ENCODE measurements at places on chromosomes 7 and 10.

DNA sequence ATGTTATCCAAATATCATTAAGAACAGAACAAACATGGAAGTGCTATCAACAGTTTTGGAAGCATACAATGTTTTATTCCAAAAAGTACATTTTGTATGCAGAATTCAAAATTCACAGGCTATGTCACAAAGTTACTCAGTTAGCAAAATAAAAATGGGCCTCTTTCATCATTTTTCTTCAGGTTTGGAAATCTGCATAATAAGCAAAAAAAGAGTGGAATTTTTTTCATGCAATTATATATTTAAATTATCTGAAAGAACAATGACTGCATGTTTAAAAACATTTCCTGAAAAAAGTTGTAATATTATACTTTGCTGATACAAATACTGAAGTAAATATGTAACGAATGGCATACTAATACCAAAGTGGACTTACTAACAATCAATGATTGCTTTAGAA is 161.2 kb upstream of the MBL2 start:
- no peak for DNase-seq

- no peak for DNase-seq
Observed at GRCh38 chr7:130476297-130477150, 15.4 kb upstream of the MEST start.

GRCh38 chr10:80966326-80966986 is 428.8 kb downstream of the SH2D4B start:
- no peak for DNase-seq

DNA sequence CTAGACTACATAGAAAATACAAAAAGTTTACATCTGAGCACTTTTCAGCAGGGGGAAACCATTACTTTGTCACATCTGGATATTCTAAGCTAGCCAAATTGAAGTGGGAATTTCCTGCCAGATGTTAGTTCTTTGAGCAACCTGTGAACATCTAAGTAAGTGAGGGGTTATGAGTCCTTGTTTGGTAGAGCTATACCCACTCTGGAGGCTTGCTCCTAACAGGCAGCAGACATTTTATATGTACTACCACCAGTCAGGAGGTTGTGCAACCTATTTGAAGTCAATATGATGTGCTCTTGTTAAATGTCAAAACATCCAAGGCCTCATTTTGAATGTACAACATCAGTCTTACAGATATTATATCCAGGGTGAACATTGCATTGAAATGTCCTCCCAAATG is 143.3 kb upstream of the KAT6B start:
- no peak for DNase-seq

DNA sequence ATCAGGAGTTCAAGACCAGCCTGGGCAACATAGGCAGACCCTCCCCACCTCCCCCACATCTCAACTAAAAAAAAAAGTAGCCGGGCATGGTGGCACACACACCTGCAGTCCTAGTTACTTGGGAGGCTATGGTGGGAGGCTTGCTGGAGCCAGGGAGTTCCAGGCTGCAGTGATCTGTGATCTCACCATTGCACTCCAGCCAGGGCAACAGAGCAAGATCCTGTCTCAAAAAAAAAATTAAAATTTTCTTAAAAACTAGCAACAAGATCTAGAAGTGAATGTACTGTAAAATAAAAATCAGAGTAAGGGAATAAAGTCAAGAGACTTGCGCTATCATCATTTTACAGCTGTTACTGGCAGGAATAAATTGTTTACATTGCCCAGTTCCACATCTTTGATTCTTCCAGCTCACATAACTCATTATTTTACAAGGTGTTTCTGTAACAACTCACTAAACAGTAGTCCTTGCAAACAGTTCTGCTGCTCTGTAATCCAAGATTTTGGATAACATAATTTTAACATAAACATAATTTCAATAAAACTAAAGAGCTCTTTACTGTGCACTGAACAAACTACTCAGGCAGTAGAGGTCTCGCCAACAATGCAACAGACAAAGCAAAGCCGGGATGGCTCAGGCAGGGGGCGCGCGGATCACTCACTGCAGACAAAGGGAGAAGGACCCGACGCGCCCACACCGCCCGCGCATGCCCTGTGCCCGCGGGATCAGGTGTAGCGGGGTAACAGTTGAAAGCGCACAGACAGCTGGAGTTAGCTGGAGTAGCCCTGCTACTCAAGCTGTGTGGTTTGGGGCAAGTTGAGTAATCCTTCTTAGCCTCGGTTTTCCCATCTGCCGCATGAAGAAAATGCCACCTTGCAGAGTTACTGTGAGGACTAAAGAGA is 73.3 kb upstream of the NFE2L3 start:
- peak; percentile 31 for DNase-seq

GRCh38 chr10:43922335-43923280 is 273.9 kb upstream of the ZNF32 start:
- no peak for DNase-seq

DNA sequence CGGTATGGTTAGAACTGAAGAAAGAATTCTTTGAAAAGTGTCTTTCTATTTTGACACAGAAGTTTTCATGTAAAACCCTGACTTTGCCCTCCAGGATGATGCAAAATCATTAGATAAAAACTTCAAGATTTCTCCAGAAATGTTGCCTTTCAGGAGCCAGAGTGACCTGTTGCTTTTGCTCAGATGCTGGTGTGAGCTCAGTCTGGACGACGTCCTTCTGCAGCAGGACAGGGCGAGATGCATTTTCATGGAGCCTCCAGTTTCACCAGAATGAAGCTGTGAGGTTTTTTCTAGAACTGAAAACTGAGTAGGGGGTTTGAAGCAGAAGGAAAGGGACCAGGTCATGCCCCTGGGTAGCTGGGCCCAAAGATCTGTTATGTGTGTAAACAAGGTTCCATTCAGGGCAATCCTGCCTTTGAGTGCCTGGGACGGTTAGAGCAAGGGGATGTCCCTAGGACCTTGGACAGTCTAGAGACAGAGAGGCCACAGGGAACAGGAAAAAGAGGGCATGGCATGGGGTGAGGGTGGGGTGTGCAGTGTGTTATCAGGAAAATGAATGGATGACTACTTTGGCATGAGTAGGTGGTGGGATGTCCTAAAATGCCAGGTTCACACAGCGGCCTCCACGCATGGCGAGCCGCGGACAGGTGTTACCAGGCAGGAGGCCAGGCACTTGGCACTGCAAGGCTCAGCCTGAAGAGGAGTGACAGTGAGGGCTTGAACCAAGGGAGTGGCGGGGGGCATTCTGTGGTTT is 356.3 kb downstream of the CXCL12 start:
- DNase-seq = no peak

GRCh38 chr7:132133501-132133900 is 442.8 kb downstream of the PLXNA4 start:
- DNase-seq = no peak

DNA sequence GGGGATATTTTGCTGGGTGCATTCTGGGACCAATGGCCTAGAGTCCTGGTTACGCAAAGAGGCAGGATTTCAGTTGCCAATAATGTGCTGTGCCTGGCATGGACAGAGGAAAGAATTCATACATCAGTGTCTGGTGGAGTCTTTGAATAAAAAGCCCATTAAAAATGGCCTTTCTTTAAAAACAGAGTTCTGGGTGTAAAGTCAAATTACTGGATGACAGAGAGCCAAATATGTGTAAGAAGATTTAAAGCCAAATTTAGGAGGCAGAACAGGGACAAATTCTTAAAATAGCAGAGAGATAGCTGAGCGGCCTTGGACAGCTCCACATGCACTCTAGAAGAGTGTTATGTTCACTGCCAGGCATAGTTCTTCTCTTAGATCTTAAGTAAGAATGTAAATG is 60.8 kb upstream of the MEOX2 start:
- DNase-seq = no peak

DNA sequence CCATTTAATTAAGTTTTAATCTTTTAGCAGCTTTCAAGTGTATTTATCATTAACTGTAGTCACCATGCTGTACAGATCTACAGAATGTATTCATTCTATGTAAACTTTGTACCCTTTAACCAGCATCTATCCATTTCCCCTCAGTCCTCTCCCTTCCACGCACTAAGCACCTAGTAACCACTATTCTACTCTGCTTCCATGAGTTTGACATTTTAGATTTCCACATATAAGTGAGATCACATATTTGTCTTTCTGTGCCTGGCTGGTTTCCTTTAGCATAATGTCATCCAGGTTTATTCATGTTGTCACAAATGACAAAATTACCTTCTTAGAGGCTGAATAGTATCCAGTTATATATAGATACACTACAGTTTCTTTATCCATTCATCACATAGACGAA is 79.7 kb downstream of the BTAF1 start:
- DNase-seq = no peak

DNA sequence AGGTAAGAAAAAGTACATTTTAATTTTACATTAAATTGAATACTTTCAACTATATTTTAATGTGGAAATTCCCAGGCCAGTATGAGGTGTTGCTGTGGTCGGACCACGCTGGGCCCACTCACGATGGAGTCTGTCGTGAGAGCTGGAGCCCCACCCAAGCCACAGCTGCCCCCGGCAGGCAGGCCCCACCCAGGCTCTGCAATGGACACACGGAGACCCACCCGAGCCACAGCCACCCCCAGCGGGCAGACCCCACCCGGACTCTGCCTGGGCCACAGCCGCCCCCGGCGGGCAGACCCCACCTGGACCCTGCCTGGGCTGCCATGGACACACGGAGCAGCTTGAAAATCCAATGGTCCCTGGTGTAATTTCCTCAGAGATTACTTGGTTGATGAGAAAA is 141.3 kb downstream of the PTPRN2 start:
- no peak for DNase-seq

GRCh38 chr10:115654961-115655360 is 561.8 kb downstream of the ATRNL1 start:
- peak; percentile 58 for DNase-seq

- no peak for DNase-seq
Observed at GRCh38 chr10:124837687-124838086, 36.1 kb downstream of the ABRAXAS2 start.

- DNase-seq = no peak
Observed at GRCh38 chr7:43779045-43779812, 20.7 kb downstream of the BLVRA start.
